ENCODE measurements at places on chromosomes 2 and 18.

GRCh38 chr2:39099870-39100728 is 20.8 kb downstream of the SOS1 start:
- no peaks in the 10 kb centered on the region for H3K36me3 ChIP-seq
- no peak for DNase-seq
- H3K27me3 ChIP-seq = no peaks in the 10 kb centered on the region
- H3K4me3 ChIP-seq = no peak overlapping the region
- H3K27ac ChIP-seq = no peak overlapping the region
- H3K4me1 ChIP-seq = no peaks in the 10 kb centered on the region

- DNase-seq = no peak
- no peaks in the 10 kb centered on the region for H3K4me1 ChIP-seq
- H3K27ac ChIP-seq = no peak overlapping the region
- no peaks in the 10 kb centered on the region for H3K27me3 ChIP-seq
These were observed 50.9 kb downstream of the ADNP2 start for GRCh38 chr18:80159713-80160636.

- H3K4me3 ChIP-seq = no peak overlapping the region
- H3K27me3 ChIP-seq = no peaks in the 10 kb centered on the region
- DNase-seq = no peak
- peaks cover 49% of the 10 kb centered on the region for H3K36me3 ChIP-seq
- no peak overlapping the region for H3K27ac ChIP-seq
These were observed 31.7 kb downstream of the UBE2F start for GRCh38 chr2:237998530-237998929.

DNA sequence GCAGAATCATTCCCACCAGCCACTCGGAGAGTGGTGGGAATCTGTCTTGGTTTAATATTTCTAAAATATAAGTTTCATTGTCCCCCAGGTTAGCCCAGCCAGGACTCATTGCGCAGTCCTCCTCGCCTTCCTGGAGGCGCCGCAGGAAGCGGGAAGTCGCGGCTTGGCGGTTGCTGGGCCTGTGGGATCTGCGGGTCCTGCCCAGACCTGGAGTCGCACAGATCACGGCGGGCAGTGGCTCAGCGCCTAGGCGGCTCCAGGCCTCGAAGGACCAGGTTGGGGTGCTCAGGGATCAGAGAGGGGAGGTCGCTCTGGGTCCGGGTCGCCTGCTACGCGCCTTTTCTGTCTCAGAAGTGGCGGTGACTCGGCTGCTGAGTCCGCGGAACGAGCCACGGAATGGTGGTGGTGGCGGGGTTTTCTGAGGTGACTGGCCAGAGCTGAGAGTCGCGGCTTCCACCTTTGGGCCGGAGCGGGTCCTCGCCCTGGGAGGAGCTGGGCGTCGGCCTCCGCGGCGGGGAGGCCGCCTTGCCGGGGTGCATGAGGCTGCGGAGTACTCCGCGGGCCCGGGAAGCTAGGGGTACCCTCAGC is 2.6 kb downstream of the HOXD3 start:
- no peak for DNase-seq
- H3K36me3 ChIP-seq = no peaks in the 10 kb centered on the region
- H3K27me3 ChIP-seq = peaks cover 99% of the 10 kb centered on the region
- no peak overlapping the region for H3K27ac ChIP-seq
- H3K4me3 ChIP-seq = peak overlapping the region; percentile 20

GRCh38 chr2:205613970-205614559 is 68.2 kb upstream of the NRP2 start:
- no peak for DNase-seq
- H3K36me3 ChIP-seq = no peaks in the 10 kb centered on the region
- no peaks in the 10 kb centered on the region for H3K27me3 ChIP-seq
- H3K4me3 ChIP-seq = no peak overlapping the region
- no peak overlapping the region for H3K27ac ChIP-seq

DNA sequence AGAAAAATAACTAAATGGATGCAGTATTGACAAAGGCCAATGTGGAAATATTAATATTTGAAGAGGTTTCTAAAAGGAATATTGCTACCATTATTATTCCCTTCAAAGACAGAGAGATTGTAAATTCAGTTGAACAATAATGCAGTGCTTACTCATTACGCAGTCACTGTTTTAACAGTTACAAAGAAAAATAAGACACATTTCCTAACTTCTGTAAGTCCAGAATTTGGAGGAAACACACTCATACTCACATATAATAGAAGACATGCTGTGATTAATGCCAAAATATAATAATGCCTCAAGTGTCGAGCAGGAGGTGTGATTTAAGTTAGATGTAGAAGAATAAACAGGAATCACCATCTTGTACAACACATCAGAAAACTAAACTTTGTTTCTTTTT is 389.2 kb downstream of the FBXO15 start:
- no peaks in the 10 kb centered on the region for H3K4me1 ChIP-seq
- no peak for DNase-seq
- H3K36me3 ChIP-seq = no peaks in the 10 kb centered on the region
- H3K4me3 ChIP-seq = no peak overlapping the region
- no peak overlapping the region for H3K27ac ChIP-seq

- H3K4me1 ChIP-seq = peaks cover 3% of the 10 kb centered on the region
- no peaks in the 10 kb centered on the region for H3K27me3 ChIP-seq
- no peak overlapping the region for H3K27ac ChIP-seq
- DNase-seq = no peak
These were observed 170.5 kb upstream of the COPS8 start for GRCh38 chr2:236915186-236915585.

DNA sequence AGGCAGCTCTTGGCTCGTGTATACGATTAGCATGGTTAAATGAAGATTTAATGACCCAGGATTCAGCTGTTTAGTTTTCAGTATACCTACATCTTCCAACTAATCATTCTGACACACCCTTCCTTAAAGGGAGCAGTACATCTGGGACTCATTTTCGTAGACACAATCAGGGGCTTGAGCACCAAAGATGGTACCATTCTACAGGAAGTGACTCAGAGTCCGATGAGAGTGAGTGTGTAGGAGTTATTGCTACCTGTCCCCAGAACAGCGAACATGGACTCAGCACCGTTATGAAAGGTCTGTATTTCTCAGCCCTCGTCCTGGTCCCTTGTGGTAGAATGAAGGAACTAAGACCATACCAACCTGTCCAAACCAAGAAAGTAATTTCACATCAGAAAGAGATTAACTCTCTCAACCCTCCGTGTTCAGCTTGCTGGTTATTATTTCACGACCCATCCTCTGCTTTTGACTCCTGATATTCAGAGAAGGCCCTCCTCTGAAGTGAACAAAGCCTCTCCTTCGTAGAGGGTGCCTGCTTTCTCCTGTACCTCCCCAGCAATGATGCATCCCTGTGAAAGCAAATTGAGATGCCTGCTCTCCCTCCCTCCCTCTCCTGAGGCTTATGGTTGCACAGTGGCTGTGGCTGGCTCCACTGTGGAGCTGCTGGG is 214.8 kb downstream of the MTX2 start:
- H3K27me3 ChIP-seq = no peaks in the 10 kb centered on the region
- no peaks in the 10 kb centered on the region for H3K36me3 ChIP-seq
- no peak overlapping the region for H3K4me3 ChIP-seq
- DNase-seq = no peak
- no peaks in the 10 kb centered on the region for H3K4me1 ChIP-seq
- H3K27ac ChIP-seq = no peak overlapping the region

GRCh38 chr2:8146132-8147005 is 535.5 kb upstream of the ID2 start:
- no peak for DNase-seq
- H3K27ac ChIP-seq = no peak overlapping the region
- no peak overlapping the region for H3K4me3 ChIP-seq
- H3K4me1 ChIP-seq = peaks cover 4% of the 10 kb centered on the region

- DNase-seq = no peak
- H3K36me3 ChIP-seq = no peaks in the 10 kb centered on the region
- no peak overlapping the region for H3K27ac ChIP-seq
These were observed 89.4 kb downstream of the SCN3A start for GRCh38 chr2:165114346-165114939.

DNA sequence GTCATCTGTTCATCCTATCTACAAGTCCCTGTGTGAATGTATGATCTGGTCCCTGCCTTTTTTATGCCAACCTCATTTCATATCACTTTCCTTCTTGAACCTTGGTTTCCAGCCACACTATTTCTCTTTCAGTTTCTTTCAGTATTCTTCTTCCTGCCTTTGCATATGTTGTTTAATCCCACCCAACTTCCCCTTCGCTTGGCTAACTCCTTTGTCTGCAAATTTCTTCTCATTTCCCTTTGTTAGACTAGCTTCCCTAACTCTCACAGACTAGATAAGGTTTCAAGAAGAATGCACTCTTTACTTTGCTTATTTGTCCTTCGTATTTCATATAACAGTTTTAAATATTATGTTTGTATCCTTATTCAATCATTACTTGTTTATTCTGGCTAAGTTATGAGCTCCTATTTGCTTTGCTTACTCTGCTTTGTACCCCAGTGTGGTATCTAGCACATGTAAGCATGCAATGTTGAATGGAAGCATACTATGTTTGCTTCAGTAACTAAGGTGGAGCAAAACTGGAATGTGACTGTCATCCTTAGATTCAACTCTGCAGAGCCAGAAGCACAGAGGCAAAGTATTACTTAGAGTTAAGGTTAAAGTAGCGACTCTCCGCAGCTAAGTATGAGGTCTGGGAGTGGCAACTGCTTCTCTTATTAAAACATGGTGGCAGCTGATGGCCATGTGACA is 681.3 kb downstream of the CPS1 start:
- no peak for DNase-seq
- H3K27me3 ChIP-seq = no peaks in the 10 kb centered on the region
- peaks cover 3% of the 10 kb centered on the region for H3K4me1 ChIP-seq
- H3K27ac ChIP-seq = peak overlapping the region; percentile 26
- H3K36me3 ChIP-seq = no peaks in the 10 kb centered on the region
- H3K4me3 ChIP-seq = no peak overlapping the region

GRCh38 chr2:218508299-218508698 is 59.9 kb downstream of the USP37 start:
- no peak overlapping the region for H3K27ac ChIP-seq
- no peak for DNase-seq
- H3K4me3 ChIP-seq = no peak overlapping the region
- peaks cover 2% of the 10 kb centered on the region for H3K36me3 ChIP-seq

DNA sequence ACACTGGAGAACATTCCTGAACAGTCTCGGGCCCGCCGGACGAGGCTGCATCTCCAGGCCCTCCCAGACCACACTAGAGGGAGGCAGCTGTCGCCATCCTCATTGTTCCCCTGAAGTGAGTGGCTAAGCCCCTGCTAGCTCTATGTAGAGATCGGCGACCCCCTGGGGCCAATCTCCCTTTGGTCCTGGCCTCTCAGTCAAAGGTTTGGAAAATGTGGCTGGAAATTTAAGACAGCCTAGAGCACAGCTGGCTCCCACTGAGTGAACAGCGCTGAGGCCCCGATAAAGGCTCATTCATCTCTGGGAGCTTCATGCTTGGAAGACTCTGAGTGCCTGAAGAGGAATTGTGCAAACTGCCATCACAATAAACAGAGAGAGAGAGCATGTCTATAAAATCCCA is 360.3 kb downstream of the CLIP4 start:
- H3K27me3 ChIP-seq = no peaks in the 10 kb centered on the region
- H3K4me1 ChIP-seq = peaks cover 6% of the 10 kb centered on the region
- no peak overlapping the region for H3K27ac ChIP-seq
- no peak for DNase-seq
- H3K4me3 ChIP-seq = no peak overlapping the region

GRCh38 chr2:43361286-43361685 is 134.9 kb upstream of the ZFP36L2 start:
- no peaks in the 10 kb centered on the region for H3K4me1 ChIP-seq
- H3K27me3 ChIP-seq = no peaks in the 10 kb centered on the region
- DNase-seq = no peak
- no peak overlapping the region for H3K27ac ChIP-seq
- H3K4me3 ChIP-seq = no peak overlapping the region
- no peaks in the 10 kb centered on the region for H3K36me3 ChIP-seq

- peaks cover 5% of the 10 kb centered on the region for H3K36me3 ChIP-seq
- H3K4me3 ChIP-seq = no peak overlapping the region
- no peaks in the 10 kb centered on the region for H3K27me3 ChIP-seq
- H3K4me1 ChIP-seq = peaks cover 13% of the 10 kb centered on the region
- DNase-seq = no peak
These were observed 4.3 kb downstream of the EPHA4 start for GRCh38 chr2:221567809-221568208.

GRCh38 chr2:211434773-211435172 is 878.4 kb downstream of the CPS1 start:
- no peaks in the 10 kb centered on the region for H3K4me1 ChIP-seq
- no peak overlapping the region for H3K27ac ChIP-seq
- H3K36me3 ChIP-seq = no peaks in the 10 kb centered on the region

DNA sequence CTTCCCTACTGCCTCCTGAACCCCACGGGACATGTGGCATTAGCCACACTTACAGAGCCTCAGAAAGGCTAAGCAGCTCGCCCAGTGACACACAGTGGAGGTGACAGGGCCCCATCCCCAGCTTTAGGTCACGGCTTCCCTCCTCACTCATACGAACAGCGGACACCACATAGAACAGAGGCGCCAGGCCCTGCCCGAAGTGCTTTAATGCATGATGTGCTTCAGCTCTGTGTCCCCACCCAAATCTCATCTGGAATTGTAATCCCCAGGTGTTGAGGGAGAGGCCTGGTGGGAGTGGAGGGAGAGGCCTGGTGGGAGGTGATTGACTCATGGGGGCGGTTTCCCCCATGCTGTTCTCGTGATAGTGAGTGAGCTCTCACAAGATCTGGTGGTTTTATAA is 135.3 kb downstream of the PTGR3 start:
- H3K4me3 ChIP-seq = no peak overlapping the region
- H3K36me3 ChIP-seq = no peaks in the 10 kb centered on the region
- no peaks in the 10 kb centered on the region for H3K27me3 ChIP-seq
- H3K27ac ChIP-seq = no peak overlapping the region
- H3K4me1 ChIP-seq = peaks cover 7% of the 10 kb centered on the region

DNA sequence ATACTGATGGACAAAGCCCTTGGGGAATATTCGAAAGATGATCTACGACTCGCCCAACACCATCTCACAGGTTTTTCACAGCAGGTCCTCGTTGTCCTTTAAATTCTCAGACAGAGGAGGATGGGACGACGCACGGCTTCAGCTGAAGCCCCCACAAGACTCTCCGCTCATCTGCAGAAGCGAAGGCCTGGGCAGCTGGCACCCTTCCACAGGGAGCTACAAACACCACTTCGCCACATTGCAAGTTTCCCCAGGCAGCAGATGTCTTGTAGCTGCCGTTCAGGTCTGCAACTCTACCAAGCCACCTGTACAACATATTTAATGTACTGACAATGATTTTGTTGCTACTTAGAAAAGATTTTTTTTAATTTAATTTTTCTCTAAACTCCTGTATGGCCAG is 642.9 kb downstream of the ZEB2 start:
- H3K27ac ChIP-seq = no peak overlapping the region
- H3K4me3 ChIP-seq = no peak overlapping the region
- no peaks in the 10 kb centered on the region for H3K27me3 ChIP-seq
- H3K36me3 ChIP-seq = no peaks in the 10 kb centered on the region
- DNase-seq = no peak
- no peaks in the 10 kb centered on the region for H3K4me1 ChIP-seq
